ENCODE measurements at places on chromosomes 2 and 18. TPM values are rescaled to one million over a fixed set of nuclear protein-coding genes. Genes with fewer than 3 reads are reported as not detected.

GRCh38 chr2:102082571-102083392 lies 59.8 kb upstream of the IL1R1 start:
- no peak for DNase-seq

DNA sequence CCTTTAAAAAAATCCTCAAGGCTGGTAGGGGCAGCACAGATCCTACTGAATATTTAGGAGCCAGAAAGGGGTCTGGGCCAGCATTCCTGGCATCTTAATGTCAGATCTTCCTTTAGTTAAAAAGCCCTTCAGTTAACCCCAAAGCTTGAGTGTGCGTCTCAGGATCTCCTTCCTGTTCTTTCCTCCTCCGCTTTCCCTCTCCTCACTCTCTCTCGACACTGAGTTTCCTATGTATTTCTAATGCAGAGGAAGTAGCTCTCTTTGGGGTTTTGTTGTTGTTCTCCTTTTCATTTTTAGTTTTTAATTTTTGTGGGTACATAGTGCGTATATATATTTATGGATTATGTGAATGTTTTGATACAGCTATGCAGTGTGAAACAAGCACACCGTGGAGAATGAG lies 109.9 kb upstream of the COPS8 start:
- no peak for DNase-seq

- DNase-seq: peak; percentile 56
Measured at GRCh38 chr18:49618742-49619681, 57.2 kb downstream of the LIPG start.

GRCh38 chr18:3248062-3248657 lies 559 bp downstream of the MYL12A start:
- DNase-seq: peak; percentile 48

- DNase-seq: no peak
Measured at GRCh38 chr18:25662272-25662671, 310.3 kb upstream of the ZNF521 start.

DNA sequence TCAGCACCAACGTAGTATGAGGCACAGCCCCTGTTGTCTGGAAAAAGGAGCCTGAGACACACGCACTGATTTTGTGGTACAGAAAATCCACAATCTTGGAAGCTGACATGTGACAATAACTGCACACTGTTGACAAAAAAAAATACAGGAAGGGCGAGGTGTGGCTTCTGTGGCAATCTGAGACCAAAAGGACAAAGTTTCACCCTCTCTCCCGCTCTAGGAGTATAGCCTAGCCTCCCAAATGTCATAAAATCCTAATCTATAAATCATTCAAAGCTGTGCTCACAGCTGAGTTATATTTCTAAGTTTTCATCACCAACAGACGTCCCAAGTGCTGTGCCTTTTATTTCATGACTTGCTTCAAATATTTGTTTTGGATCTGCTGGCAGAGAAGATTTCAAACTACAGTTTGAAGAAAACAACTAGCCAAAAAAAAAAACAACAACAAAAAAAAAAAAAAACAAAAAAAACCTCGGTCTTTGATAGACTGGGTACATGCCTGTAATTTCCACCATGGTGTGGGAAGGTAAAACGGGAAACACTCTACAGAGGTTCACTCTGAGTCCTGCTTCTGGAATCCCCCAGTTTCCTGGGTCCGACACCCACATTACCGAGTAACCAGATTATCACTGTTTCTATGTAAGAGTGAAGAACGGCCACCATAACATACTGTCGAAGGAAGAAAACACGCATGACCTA lies 61.0 kb downstream of the C2orf76 start:
- DNase-seq: no peak

- DNase-seq: no peak
Measured at GRCh38 chr18:11411048-11411447, 198.3 kb upstream of the SLC35G4 start.

DNA sequence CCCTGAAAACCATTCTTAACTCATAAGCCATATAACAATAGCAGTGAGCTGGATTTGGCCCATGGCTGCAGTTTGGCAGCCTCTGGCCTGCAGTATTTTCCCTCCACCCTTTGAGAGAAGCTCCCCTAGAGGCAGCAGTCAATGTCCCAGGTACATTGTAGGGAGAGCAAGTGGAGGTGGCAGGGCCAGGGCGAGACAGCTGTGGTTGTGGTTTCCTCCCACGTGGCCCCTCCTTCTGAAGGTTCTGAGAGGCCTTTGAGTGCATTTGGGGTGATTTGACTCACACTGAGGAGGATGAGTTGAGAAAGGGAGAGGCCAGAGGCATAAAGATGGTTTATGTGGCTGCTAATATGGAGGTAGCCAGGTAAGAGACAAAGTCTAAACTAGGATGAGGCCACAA lies 45.5 kb upstream of the LDAH start:
- no peak for DNase-seq

GRCh38 chr2:145206496-145207281 lies 686.8 kb upstream of the ZEB2 start:
- no peak for DNase-seq

GRCh38 chr2:18132697-18133096 lies 254.2 kb downstream of the KCNS3 start:
- no peak for DNase-seq

DNA sequence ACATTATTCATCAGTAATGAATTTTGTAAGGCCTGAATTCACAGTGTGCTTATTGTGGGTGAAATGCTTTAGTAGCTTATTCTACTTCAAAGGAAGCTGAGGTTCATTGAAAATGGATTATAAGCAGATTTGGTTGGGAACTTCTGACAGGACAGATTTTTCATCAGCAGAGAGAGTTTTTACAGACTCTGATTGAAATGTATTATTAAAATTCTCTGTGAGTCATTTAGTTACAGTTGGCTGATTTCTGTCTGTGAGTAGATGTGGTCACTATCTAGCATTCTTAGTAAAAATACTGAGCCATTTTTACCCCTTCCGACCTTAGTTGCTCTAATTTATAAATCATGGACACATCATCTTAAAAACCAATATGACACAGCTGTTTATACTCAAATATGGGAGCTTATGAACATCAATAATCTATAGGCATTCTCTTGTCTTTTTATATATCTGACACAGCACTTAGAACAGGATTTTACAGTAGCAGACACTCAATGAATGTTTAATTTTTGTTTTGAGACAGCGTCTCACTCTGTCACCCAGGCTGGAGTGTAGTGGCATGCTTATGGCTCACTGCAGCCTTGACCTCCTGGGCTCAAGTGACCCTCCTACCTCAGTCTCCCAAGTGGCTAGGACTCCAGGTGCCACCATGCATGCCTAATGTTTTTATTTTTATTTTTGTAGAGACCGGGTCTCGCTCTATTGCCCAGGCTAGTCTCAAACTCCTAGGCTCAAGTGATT lies 239.6 kb downstream of the BABAM2 start:
- no peak for DNase-seq

DNA sequence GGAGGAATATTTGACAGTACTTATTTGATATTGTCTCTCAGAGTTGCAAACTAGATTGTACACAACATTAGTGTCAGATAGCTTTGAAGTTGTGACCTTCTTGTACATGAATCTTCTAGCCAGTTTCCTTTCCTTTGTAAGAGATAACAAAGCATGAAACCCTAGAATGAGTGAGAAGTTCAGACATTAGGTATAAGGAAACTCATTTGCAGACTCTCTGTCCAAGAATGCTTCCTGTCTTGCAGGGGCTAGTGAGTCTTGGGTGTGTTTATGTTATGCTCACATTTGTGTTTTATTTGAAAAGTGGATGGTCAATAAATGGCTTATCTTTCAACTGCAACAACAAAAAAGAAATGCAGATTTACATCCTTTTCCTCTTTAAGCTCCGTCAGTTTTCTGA lies 1.4 kb downstream of the BOD1L2 start:
- DNase-seq: no peak

DNA sequence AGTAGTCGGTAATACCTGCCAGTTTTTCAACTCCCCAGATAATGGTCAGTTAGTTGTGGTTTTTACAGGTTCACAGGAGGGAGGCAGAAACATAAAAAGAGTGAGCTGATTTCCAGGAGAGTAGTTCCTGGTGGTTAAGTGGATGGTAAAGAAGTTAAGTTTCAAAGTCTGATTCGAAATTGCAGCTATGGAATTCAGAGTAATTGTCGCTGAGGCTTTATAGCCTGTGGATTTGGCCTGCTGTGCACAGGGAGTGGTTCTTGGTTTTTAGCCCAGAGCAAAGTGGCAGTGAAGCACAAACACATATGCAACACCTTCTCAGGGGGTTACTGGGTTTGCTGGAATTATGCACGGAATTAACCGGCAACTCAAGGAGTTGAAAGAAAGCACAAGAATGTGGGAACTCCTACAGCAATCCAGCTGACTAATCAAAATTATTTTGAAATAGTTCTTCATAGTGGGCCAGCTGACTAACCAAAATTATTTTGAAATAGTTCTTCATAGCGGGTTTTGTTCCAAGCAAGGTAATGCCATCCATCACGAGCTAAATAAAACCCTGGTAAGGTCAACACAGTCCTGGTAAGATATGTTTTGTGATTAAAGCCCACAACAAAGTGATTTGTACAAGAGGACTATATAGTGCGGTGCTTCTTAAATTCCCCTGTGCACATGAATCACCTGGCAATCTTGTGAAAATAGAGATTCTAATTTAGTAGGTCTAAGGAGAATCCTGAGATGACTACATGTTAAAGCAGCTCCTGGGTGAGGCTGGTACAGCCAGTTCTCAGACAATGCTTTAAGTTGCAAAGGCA lies 94.4 kb downstream of the SGPP2 start:
- DNase-seq: no peak

- DNase-seq: no peak
Measured at GRCh38 chr18:8238507-8238906, 370.7 kb upstream of the RAB12 start.

DNA sequence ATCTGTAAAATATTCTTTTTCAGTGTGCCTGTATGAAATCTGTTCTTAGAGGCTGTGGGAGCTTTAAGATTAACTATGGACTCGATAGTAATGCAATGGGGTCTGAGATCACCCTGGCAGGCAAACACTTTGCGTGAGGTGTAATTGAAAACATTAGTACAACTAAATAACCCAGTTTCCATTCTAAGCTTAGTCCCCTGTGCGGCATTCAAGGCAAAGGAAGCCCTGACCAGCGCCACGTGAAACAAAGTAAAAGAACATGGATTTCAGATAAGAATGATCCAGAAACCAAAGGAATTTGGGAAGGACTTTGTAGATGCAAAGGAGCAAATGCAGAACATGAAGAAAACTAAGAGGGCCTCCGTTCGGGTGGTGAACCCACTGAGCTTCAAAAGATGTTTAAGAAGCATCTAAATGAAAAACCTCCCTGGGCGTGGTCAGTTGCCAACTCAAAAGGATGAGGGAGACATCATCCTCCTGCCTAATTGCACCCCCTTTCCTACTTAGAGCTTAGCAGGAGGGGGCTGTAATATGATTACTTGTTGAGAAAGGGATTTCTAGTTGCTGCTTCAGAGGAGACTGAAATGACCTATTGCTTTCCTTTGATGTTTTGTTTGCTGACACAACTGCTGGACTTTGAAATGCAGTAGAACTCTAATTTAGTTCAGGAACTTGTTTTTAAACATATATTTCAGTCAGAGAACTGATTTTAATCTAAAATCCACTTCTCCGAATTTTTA lies 7.9 kb upstream of the CETN1 start:
- DNase-seq: no peak

GRCh38 chr18:68436485-68436884 lies 278.4 kb downstream of the TMX3 start:
- no peak for DNase-seq

DNA sequence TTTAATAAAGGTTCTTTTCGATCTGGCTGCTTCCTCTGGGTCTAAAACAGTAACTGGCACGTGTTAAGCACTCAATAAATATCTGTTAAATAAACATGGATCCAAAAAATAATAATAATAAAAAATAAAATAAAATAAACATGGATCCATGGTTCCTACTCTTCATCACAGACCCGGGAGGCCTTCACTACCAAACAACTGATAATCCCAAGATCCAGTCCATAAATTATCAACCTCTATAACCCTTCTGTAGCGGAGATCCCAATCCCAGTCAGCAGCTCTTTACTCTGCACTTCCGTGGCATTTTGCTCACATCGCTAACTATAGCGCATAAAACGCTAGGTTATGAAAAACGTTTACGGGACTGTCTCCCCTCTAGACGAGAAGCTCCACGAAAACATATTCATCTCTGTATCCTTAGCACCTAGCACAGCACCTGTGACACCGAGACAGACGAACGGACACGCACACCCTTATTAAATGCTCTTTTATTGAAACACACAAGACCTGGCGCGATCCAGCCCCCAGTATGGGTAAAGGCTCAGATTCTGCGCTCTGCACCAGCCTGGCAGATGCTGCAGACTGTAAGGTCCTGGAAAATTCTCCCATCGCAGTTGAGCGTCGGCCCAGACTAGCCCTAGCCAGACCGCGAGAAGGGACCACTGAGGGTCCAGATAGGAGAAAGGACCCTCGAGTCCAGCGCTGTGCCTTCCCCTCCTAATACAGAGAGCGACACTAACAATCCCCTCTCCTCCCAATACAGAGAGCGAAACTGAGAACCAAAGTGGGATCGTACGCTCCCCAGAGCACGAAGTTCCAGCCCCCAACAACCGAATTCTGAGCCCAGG lies 770 bp downstream of the NBAS start:
- no peak for DNase-seq

- no peak for DNase-seq
Measured at GRCh38 chr2:150750720-150751119, 263.3 kb upstream of the RND3 start.

DNA sequence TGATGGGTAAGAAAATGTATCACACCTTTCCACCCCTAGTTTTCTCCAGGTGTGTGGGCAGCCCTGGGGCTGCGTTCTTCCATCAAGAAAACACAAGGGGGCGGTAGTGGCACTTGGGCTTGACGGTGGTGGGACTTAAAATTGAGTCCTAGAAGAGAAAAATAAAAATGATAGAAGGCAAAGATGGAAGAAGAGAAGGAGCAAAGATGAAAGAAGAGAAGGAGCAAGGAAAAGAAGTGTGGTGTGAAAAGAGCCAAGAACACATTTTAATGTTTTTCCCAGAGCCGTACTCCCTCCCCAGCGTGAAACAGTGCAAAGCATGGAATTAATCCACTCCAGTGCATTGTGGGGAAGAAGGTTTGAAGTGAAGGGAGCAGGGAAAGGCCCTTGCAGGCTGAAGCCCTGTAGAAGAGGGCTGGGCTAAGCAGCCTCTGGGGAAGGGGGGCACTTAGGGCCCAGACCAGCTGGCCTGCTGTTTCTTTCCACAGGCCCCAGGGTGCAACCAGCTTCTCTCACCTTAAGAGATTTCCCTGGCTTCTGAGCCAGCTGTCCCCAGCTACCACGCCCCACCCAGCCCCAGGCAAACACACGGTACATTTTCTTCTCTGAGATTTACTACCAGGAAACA lies 256.8 kb downstream of the RNF152 start:
- peak; percentile 53 for DNase-seq

GRCh38 chr2:5803547-5803946 lies 111.4 kb downstream of the SOX11 start:
- DNase-seq: no peak

NEB gene
- total RNA-seq: 1.5 TPM

ARHGEF33 gene
- total RNA-seq: 0.32 TPM

FNDC4 gene
- 2.0 TPM for total RNA-seq

FAM161A gene
- 0.78 TPM for total RNA-seq

MFSD2B gene
- total RNA-seq: not detected

IL1RL1 gene
- total RNA-seq: 1.3 TPM

ASIC4 gene
- not detected for total RNA-seq

TMEM169 gene
- 0.62 TPM for total RNA-seq

SGO2 gene
- 1.3 TPM for total RNA-seq

CDH2 gene
- total RNA-seq: 308 TPM

GRHL1 gene
- 1.0 TPM for total RNA-seq

RIF1 gene
- 14.6 TPM for total RNA-seq

LTBP1 gene
- total RNA-seq: 79.9 TPM
